ENCODE measurements at places on chromosomes 5 and 9. TPM values are rescaled to one million over a fixed set of nuclear protein-coding genes. Genes with fewer than 3 reads are reported as not detected.

- H3K27ac ChIP-seq, result no peak overlapping the region
- no peak for DNase-seq
- H3K4me3 ChIP-seq, result no peak overlapping the region
Observed at GRCh38 chr5:126857472-126858410, 80.8 kb downstream of the LMNB1 start.

DMRTA1 gene
- total RNA-seq, result not detected

DNAJB5 gene
- total RNA-seq, result 12.0 TPM

CYFIP2 gene
- total RNA-seq, result 321 TPM

FAM221B gene
- total RNA-seq, result not detected

WDR31 gene
- total RNA-seq, result 1.6 TPM

TXNDC8 gene
- total RNA-seq, result not detected

COL23A1 gene
- not detected for total RNA-seq

GRCh38 chr5:74042559-74042958, 416.6 kb downstream of the ARHGEF28 start:
- no peak overlapping the region for H3K27ac ChIP-seq
- DNase-seq, result no peak
- no peak overlapping the region for H3K4me3 ChIP-seq
- peaks cover 5% of the 10 kb centered on the region for H3K27me3 ChIP-seq

DNA sequence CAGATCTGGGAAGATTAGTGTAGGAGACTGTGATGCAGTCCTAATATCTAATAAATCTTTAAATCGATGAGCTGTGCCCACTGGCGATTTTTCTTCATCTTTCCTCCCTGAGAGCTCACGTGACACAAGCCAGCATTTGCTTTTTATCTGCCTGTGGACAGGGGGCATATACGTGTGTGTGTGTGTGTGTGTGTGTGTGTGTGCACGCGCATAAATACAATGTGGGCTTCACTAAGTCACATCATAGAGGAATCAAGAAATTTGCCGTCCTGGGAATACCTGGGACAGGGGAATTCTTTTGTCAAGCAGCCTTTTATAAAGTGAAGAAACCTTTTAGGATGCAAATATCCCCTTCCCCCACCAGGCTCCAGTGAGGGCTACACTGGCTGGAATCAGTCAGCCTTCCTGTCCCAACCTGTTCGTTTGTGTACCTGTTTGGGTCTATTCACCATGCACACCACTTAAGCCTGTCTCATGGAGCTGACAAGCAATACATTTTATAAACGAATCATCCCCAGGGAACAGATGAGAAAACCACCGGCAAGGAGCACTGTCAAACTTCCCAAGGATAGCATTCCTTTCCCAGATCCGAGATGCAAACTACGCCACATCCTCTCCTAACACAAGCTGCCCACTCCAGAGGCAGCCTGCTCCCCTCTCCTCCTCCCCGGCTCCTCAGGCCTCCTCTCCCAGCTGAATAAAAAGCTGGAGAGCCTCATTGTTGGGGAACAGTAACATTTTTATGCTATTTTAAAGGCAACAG, 2.7 kb downstream of the EPB41L4B start:
- H3K4me3 ChIP-seq, result no peak overlapping the region
- no peak for DNase-seq
- H3K27me3 ChIP-seq, result peaks cover 57% of the 10 kb centered on the region
- H3K27ac ChIP-seq, result no peak overlapping the region
- H3K36me3 ChIP-seq, result no peaks in the 10 kb centered on the region
- H3K4me1 ChIP-seq, result peaks cover 8% of the 10 kb centered on the region
